Large intestine (tissue), 12 donors: ENCODE measurements at places on chromosomes 7 and 10. TPM values are rescaled to one million over a fixed set of nuclear protein-coding genes. Genes with fewer than 3 reads are reported as not detected.
A peak's percentile ranks its signal among the peaks of the same experiment; 100 is the strongest.

GRCh38 chr7:155267436-155267835, 30.2 kb upstream of the INSIG1 start:
- no peak for DNase-seq
- H3K4me3 ChIP-seq = no peak overlapping the region
- no peaks in the 10 kb centered on the region for H3K36me3 ChIP-seq
- no peak overlapping the region for H3K27ac ChIP-seq
- no peaks in the 10 kb centered on the region for H3K27me3 ChIP-seq
- no peaks in the 10 kb centered on the region for H3K4me1 ChIP-seq

Gene TEX47
- not detected for polyA plus RNA-seq

Gene UCN3
- 11.4 TPM for polyA plus RNA-seq

GRCh38 chr7:157809863-157810851, 473.4 kb downstream of the DNAJB6 start:
- DNase-seq = no peak
- no peak overlapping the region for H3K27ac ChIP-seq
- H3K4me1 ChIP-seq = no peaks in the 10 kb centered on the region
- no peaks in the 10 kb centered on the region for H3K27me3 ChIP-seq
- no peak overlapping the region for H3K4me3 ChIP-seq

- DNase-seq = no peak
- no peaks in the 10 kb centered on the region for H3K27me3 ChIP-seq
- no peak overlapping the region for H3K27ac ChIP-seq
- no peak overlapping the region for H3K4me3 ChIP-seq
- no peaks in the 10 kb centered on the region for H3K36me3 ChIP-seq
Measured at GRCh38 chr7:89054361-89054760, 258.8 kb upstream of the TEX47 start.

GRCh38 chr10:92291921-92292845, 1.2 kb downstream of the MARCHF5 start:
- H3K27me3 ChIP-seq = no peaks in the 10 kb centered on the region
- H3K4me1 ChIP-seq = peaks cover 4% of the 10 kb centered on the region
- DNase-seq = peak; percentile 26
- peak overlapping the region; percentile 47 for H3K27ac ChIP-seq
- peak overlapping the region; percentile 99 for H3K4me3 ChIP-seq

DNA sequence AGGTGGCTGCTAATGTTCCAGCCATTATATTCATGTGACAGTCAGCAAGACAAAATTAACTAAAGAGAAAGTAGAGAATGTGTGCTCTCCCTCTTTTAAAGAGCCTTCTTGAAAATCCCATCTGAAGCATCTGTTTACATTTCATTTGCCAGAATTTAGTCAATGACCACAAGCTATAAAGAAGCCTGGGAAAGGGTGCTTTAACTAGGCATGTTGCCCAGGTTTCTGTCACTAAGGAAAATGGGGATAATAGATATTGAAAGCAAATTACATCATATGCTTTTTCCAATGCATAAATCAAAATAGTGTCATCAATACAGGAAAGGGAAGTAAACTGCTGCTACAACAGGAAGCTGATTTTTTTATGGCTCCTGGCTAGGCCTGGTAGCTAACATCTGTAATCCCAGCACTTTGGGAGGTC, 67.7 kb downstream of the ELAPOR2 start:
- DNase-seq = no peak
- no peaks in the 10 kb centered on the region for H3K27me3 ChIP-seq
- H3K36me3 ChIP-seq = no peaks in the 10 kb centered on the region
- no peaks in the 10 kb centered on the region for H3K4me1 ChIP-seq

DNA sequence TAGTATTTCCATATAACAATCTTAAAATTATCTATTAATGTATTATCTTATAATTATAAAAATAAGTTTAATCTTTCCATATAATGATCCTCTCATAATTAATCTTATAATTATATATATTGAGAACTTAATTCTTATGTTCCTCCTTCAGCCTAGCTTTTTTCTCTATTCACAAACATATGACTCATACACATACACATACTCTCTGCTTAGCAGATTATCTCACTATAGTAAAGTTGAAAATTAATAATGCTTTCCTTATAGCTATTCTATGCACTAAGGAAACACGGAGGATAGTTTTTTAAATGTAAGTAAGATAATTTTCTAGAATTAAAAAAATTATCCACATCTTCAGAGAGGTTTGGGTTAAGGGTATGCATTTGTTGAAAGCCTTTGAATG, 47.7 kb upstream of the ITGB8 start:
- no peaks in the 10 kb centered on the region for H3K36me3 ChIP-seq
- no peaks in the 10 kb centered on the region for H3K27me3 ChIP-seq
- peaks cover 6% of the 10 kb centered on the region for H3K4me1 ChIP-seq
- H3K4me3 ChIP-seq = no peak overlapping the region
- no peak for DNase-seq

Gene ASB10
- polyA plus RNA-seq = not detected
